Fibroblast of mammary gland (primary cell): ENCODE measurements at places on chromosomes 2 and 18.
A peak's percentile ranks its signal among the peaks of the same experiment; 100 is the strongest.

GRCh38 chr2:101706819-101707177, 9.3 kb downstream of the MAP4K4 start:
- no peak for DNase-seq

GRCh38 chr2:29272311-29272710, 157.1 kb downstream of the CLIP4 start:
- no peak for DNase-seq

- DNase-seq: no peak
These were observed 4.6 kb downstream of the CDCA7 start for GRCh38 chr2:173359231-173359630.

DNA sequence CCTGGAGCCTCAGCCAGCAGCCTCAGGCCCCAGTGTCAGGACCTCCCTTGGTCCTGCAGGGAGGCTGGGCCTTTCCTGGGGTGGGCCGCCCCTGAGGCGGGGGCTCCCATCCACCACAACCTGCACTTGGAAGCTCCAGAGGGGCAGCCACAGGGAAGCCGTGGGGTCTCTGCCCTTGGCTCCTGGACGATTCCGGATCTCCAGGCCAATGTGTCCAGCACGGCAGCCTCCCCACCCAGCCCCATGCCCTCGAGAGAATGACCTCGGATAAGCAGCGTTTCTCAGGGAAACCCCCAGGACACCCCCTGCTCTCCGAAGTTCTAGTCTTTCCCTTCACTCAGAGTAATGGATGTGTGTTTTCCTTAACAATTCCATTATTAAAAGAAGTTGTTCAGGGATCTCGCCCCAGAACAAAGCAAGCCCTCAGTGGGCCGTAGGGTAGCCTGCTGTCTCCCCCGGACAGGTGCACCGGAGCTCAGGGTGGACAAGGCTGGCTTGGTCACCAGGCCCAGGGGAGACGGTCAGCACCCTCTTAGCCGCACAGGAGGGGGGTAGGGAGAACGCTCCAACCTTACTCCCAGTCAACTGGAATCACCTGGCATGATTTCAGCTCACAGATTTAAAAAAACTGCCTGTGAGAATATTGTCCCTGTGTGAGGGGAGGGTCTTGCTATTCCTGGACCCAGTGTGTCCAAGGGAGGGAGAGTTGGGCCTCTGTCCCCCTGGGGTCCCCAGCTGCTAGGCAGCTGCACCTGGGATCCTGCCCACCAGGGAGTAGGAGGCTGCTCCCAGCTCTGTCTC, 72.2 kb upstream of the OTOS start:
- DNase-seq: no peak

- DNase-seq: peak; percentile 43
These were observed 366.9 kb upstream of the SLC14A2 start for GRCh38 chr18:45248240-45248903.

GRCh38 chr2:64586054-64586453, 61.9 kb downstream of the AFTPH start:
- no peak for DNase-seq

DNA sequence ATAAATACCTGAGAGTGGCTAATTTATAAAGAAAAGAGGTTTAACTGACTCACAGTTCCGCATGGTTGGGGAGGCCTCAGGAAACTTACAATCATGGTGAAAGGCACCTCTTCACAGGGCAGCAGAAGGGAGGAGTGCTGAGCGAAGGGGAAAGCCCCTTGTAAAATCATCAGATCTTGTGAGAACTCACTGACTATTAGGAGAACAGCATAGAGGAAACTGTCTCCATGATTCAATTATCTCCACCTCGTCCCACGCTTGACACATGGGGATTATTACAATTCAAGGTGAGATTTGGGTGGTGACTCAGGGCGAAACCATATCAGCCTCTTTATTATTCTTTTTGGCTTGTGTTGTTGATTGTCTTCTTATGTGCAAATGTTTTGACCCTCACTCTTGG, 76.2 kb downstream of the WDR7 start:
- no peak for DNase-seq

GRCh38 chr2:97993926-97994325, 1.8 kb downstream of the TMEM131 start:
- DNase-seq: no peak

DNA sequence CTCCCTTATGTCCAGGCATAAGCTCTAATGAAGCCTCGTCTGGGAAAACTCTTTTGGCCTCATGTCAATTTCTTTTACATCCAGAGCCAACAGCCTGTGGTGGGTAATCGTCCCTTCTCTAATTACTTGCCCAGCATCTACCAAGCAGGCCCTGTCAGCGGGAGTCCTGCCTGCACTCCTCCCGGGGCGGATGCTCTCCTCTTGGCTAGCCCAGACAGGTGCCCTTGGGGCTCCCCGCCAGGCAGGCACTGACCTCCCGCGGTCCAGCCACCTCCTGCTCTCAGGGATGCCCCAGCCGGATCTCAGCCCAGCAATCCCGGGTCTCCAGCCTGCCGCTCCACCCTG, 74.2 kb downstream of the NCAPH start:
- no peak for DNase-seq

DNA sequence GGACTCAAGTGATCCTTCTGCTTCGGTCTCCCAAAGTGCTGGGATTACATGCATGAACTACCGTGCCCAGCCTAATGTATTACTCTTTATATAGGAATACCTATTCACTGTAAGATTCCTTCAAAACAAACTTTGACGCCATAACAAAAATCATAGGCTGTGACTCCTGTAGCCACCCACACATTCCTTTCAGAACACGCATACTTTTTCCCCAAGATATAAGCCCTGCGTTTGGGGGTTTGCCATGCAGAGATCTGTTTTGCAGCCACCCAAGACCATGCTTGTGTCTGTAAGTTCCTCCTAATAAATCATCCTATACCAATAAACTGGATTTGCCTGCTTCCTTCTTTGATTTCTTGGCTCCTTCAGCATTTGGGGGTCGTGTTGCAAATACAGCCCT, 46.0 kb upstream of the STON1 start:
- peak; percentile 84 for DNase-seq

- DNase-seq: peak; percentile 79
These were observed 138.8 kb downstream of the MCFD2 start for GRCh38 chr2:46776687-46777327.

- DNase-seq: no peak
These were observed 559.8 kb upstream of the FANCL start for GRCh38 chr2:58800881-58801280.

DNA sequence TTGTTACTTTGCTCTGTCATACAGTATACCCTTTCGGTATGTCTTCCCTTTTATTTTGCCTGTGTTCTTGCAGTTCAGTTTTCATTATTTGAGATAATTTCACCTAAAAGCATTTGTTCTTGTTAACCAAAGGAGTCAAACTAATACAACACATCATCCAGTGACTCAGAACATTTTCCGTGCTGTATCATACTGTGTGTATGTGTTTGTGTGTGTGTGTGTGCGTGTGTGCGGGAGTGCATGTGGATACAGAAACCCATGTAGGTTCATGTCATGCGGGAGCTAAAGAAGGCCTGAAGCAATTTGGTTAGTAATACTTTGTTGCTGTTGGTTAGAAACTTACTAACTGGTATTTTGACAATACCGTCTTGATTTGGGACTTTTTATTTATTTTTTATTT, 60.0 kb downstream of the CEP192 start:
- DNase-seq: peak; percentile 21

GRCh38 chr2:107585851-107586250, 240.8 kb upstream of the RGPD4 start:
- DNase-seq: peak; percentile 67

DNA sequence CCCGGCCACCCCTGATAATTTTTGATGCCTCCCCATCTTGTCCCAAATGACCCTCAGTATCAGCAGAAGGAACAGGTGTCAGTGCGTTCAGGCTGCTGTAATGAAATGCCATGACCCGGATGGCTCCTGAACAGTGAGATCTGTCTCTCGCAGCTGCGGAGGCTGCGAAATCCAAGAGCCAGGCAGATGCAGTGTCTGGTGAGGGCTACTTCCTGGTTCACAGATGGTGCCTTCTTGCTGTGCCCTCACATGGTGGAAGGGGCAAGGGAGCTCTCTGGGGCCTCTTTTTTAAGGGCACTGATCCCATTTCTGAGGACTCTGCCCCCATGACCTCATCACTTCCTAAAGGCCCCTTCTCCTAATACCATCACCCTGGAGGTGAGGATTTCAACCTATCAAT, 152.2 kb downstream of the TWIST2 start:
- DNase-seq: no peak

DNA sequence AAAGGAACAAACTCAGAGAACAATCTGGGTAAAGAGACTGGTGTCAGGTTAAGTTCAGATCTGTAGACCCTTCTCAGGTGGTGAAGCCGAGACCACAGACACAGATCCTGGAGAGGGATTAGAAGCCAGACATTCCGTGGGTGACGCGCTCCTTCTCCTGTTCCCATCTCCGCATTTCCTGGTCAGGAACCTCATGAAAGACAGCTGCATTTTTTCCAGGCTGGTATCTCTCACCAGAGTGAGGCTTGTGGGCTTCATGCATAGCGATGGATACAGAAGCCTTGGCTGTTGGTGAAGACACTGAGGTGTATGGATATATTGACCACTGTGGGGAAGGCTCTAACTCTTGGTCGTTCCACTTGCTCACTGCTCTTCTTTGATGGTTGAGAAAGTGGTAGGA, 152.6 kb downstream of the FAM210A start:
- DNase-seq: no peak

- DNase-seq: peak; percentile 76
These were observed 118.9 kb downstream of the LCLAT1 start for GRCh38 chr2:30565851-30566358.

- DNase-seq: no peak
These were observed 24.1 kb downstream of the LYPD1 start for GRCh38 chr2:132645722-132646539.

GRCh38 chr2:97718942-97719341, 5.6 kb downstream of the ZAP70 start:
- DNase-seq: no peak

GRCh38 chr18:65547046-65547445, 203.8 kb upstream of the CDH7 start:
- no peak for DNase-seq

DNA sequence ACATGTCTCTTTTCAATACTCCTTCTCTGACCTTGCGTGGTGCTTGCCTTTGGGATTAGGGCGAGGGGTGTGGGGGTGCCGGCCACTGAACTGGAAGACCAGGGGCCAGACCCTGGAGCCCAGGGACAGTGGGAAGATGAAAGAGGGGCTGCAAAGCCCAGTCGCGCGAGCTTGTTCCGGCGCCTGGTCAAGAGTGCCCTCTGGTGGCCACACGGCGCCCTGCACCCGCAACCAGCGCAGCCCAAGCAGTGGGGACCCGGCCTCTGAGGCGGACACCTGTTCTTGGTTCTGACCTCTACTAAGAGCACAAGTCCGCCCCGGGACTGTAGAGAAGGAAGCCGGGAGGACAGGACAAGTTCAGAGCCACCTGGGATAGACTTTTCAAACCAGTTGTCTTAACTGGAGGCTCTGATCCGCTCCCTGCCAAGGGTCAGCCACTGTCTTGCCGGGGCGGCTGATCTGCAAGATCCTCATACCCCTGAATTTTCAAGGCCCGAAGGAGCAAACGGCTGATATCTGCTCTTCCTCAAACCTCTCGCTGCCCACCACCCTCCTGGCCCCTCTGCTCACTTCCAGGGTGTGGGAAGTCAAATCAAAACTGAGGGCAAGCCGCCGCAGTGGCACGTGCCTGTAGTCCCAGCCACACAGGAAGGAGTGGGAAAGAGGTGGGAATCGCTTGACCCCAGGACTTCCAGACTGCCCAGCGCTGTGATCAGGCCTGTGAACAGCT, 14.9 kb upstream of the MSH6 start:
- peak; percentile 44 for DNase-seq

DNA sequence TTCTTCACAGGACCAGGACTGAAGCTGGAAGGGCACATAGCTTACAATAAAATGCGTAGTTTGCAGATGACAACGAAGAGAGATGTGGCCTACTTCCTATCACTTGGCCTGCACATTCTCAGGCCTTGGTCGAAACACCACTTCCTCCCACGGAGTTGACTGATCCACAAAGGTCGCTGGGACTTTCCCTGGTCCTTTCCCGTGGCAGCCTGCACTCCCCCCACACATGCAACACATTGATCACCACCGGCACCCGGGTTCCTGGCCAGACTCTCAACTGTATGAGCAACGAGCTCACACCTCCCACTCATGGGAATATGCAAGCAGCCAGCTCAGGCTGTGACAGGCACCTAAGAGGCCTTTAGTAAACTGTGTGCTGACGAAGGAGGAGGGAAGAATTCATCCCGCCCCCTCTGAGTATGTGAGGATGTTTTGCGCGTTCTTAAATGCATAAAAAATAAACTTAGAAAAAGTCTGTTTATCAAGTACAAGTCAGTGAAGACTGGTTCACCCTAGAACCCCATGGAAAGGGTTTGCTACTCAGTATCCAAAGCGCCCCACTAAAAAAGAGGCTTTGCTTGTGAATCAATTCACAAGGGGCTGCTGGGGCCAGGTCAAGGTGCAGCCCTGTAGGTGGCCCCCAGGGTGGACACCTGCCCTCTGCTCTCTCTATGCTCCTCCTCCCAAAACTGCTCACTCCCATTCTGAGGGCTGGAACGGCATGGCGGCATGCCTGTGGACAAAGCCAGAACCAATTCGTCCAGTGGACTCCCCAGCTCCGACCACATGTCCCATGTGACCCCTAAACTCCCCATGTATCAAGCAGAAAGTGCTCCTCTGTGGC, 154.3 kb downstream of the EIPR1 start:
- DNase-seq: peak; percentile 74

DNA sequence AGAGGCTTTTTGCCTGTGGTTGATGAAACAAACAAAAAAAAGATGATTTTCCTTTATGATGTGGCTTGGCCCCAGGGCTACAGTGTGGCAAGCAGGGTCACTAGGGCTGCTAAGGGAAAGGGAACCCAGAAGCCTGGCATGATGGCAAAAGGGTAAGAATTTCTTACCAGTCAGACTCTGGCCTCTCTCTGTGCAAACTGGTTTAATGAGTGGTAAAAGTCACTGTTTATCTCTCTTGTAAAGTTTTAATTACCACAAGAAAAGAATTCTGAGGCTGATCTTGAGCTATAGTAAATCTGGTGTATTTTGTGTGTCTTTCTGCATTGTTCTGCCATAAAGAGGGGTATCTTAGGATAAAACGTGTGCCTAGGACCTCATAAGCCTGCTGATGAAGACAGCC, 275.4 kb downstream of the STK39 start:
- no peak for DNase-seq

GRCh38 chr2:43131051-43131889, 95.1 kb downstream of the ZFP36L2 start:
- peak; percentile 88 for DNase-seq

DNA sequence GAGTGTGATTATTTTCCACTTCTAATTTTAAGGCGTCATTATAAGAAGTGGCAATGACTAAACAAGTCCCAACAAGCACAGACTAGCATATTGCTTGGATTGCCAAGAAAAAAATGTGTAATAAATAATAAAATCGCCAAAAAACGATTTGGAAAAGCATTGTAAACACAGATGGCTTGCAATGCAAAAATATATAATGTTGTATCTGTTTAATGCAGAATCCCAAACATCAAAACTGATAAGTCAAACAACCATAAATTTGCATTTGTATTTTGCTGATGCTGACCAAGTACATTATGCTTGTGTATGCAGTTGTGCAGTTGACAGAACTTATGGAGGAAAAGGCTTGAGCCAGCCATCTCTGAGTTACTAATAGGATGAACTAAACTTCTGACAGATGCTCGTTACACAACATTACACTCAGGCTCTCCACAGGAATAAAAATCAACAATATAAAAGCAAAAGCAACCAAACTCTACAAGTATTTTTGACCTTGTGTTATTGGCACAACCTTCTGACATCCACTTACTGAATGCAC, 68.1 kb downstream of the DNER start:
- no peak for DNase-seq

GRCh38 chr18:58254873-58255511, 211.0 kb downstream of the NEDD4L start:
- no peak for DNase-seq

- no peak for DNase-seq
These were observed 41.4 kb downstream of the CHST9 start for GRCh38 chr18:27143580-27144287.
